Endodermal cell (in vitro differentiated cells): ENCODE measurements at places on chromosomes 6 and 20.

GRCh38 chr6:93849857-93850256 is 430.5 kb upstream of the EPHA7 start:
- DNase-seq, result no peak

- DNase-seq, result no peak
These were observed 1.9 kb upstream of the LSM14B start for GRCh38 chr20:62120365-62120762.

DNA sequence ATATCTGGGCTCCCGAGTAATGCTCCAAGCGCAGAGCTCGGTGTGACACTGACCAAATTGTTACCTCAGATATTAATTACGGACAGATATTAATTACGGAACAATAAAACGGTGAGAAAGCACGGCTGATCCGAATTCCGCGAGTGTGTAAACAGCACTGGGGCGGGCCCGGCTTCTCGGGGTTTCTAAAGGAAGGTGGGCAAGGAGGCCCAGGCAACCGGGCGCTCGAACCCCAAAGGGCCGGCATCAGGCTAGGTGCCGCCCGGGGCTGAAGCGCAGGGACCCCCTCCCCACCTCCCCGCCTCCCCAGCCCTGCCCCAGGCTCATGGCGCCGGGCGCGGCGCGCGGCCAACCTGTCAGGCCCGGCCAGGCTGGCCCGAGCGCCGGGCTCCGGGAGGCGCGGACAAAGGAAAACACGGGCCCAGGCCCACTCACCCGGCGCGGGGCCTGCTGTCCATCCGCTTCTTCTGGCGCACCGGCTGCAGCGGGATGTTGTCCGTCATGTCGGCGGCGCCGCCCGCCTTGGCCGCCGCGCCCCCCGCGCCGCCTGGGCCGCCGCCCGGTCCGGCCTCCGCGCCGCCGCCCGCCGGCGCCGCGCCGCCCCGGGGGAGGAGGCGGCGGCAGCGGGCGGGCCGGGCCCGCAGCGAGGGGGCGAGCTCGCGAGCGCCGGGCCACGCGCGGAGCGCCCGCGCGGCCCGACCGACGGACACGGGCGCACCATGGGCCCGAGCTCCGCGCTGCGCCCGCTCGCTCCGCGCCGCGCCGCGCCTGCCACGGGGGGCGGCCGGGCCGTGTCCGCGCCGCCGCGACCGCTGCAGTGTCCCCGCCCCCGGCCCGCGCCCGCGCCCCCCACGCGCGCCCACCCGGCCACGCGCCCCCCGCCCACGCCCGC is at the start of gene ATP9A:
Gene ATP9A (minus strand): TSS at position 524 of the 892 bp plus-strand sequence. CDS start 21 bp downstream, at position 503.
- DNase-seq, result peak; percentile 73

GRCh38 chr20:58640446-58640845 is 10.6 kb upstream of the STX16 start:
- no peak for DNase-seq

DNA sequence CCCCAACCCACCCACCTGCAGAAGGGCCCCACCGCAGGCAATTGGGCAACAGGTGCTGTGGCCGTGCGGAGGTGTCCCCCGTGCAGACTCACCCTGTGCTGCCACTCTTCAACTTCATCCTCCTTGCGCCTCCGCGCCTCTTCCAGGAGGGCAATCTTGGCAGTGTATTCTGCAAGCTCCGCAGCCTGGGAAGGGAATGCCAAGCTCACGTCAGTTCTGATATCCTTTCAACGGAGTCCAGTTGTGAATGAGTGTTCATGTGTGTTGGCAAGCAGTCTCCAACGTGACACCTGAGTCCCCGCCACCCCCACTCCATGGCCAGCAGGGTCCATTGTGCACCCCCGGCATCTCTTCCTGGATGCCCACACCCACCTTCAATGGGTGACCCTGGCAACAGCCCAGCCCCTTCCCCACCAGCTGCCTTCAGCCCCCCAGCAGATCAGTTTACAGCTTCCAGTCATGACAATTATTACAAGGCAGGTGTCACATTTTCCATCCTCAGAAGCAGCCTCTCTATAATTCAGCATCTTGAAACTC is 49.9 kb downstream of the EZR start:
- DNase-seq, result no peak

- DNase-seq, result no peak
These were observed 134.1 kb downstream of the FAM83B start for GRCh38 chr6:54980511-54981275.

DNA sequence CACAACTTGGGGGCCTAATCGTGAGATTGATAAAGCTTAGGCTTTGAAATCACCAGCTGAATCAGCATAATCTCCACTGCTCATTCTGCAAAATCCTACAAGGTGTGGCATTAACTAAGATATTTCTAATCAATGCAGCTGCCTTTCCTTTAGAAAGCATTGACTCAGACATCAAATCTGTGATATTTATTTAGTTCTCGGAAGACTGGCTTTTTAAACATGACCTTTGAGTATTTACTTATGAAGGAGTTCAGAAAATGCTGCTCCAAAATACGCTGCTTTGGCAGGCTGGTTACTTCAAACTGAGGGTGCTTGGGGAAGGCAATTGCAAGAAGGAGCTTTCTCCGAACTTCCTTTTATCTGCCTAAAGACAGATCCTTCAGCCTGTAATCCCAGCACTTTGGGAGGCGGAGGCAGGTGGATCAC is 23.7 kb upstream of the FUCA2 start:
- DNase-seq, result no peak

DNA sequence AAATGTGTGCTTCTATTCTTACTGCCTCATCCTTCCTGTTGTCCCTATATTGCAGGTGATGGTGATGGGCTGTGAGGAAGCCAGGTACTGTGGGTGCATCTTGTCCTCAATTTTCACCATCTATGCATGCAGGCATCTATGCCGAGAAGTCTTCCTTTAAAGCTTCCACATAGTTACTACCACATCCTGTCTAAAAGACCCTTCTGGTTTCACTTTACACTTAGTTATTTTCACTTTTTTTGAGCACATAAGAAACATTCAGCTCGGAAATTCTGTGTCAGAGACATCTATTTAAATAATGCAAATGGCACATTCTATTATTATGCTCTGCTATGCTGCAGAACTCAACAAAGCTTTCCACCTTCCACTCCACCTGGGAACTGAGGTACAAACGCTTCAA is 28.2 kb upstream of the FABP7 start:
- DNase-seq, result no peak

GRCh38 chr6:24445704-24446103 is 43.0 kb downstream of the MRS2 start:
- DNase-seq, result peak; percentile 61

DNA sequence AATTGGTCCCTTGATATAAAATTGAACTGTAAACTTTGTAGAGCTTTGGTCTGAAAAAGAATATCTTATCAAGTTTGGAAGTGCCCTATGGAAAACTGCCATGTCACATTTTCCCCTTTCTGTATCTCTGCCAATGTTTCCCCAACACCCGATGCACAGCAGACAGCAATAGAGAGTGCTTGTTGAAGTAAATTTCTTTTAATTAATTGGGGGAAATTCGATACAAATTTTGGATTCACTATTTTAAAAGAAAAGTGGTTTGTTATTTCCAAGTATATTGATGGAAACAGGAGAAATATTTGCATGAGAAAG is 208.1 kb downstream of the OGFRL1 start:
- DNase-seq, result no peak

DNA sequence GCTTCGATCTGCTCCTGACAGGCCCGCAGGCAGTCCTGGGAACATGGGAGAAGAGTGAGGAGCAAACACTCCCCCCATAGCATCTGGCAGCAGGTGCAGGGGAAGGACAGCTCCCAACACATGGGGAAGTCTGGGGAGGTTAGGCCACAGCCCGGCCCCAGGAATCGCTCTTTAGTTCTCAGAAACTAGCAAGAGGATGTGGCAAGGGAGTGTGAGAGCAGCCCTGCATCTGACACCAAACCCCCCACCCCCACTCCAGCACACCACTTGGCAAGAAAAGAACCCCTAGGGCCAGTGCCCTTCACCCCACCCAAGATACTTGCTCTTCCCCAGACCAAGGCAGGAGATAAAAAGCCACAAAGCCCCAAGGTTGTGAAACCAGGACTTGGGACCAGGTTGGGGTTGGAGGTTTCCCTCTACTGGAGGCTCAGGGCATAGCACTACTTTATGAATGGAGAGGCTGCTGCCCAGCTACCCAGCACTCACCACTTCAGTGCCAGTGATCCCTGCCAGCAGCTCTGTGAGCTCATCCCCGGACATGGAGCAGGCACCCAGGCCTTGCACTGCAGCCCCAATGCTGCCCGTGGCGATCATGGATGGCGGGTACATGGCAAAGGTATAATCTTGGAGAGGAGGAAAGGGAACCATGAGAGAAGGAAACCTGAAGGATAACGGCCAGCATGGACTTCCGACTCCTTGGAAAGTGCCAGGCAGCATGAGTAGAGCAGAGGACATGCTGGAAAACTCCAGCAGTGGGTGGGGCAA is 5.4 kb downstream of the CCND3 start:
- peak; percentile 89 for DNase-seq

- DNase-seq, result no peak
These were observed 17.2 kb upstream of the MAP3K4 start for GRCh38 chr6:160974304-160974771.

DNA sequence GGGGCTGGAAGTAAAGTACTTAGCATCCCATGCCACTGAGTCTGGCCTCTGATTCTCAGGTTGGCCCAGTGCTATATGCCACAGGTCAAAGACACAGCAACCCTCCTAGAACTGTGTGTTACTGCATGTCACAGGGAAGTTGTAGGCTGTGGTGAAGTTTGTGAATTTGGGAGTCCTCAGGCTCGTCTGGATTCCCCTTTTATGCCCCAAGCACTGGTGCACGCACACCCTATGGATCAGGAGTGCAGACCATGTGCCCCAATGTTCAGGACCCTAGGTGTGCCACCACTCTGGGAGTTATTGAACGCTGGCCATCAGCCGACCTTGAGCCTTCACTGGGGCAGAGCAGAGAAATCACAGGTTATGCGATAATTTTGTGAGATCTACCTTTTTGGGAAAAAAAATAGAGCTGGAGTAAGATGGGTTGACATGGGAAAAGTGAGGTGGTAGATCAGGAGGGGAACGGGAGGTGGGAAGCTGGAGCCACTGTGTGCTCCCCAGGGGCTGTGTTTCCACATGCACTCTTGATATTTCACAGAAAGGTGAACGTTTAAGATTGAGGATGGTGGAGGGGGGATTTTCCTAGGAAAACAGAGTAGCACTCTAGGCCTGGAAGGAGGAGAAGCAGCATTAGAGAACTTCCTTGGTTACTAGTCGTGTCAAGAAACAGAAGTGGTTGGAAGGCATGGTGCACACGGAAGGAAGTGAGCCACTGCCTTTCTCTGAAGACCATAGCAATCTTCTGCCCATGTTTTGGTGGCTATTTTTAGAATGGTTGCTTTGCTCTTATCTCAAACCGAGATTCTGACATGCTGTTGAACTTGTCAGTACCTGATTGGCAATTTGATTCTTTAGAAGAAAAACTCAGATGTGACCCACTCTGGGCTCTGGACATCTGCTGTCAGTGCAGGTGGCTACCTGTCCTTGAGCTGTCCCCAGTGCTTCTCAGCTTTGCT is 44.1 kb downstream of the DUSP22 start:
- no peak for DNase-seq

- peak; percentile 89 for DNase-seq
These were observed 4.3 kb downstream of the MTCL3 start for GRCh38 chr6:127514773-127515227.

DNA sequence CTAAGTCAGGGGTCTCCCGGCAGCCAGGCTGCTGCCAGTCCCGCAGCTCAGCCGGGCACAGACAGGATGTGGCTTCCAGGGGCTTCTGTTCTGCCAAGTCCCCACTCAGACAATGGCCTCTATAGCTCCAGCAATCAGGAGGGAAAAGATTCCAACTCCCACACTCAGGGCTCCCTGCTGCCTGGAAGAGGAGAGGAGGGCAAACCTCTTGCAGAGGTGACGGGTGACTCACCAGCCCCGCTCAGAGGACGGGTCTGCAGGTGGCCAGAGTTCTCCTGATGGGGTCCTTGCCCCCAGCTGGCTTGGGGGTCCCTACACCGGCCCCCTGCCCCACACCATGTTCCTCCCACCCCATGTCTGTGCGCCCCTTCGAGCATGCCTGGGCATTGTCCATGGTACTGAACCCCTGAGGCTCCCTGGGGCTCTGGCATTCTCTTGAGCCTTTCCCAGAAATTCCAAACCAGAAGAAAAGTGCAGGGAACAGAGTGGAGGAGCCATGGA is 32.6 kb downstream of the NTSR1 start:
- peak; percentile 90 for DNase-seq

DNA sequence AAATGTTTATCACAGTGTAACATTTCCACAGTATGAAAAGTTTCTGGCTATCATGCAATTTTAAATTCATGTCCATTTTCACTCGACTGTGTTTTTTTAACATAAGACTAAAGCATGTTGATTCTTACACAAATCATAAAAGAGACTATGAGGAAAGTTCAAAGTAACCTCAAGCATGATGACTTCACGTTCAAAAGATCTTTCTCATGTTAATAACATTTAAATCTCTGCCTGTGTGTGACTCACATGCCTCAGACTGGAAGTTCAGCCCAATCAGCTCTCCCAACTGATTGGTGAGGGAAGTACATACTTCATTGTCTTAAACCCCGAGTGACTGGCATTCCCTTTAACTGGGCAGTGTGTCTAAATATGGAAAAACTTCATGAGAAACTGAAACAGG is 37.4 kb downstream of the ATXN1 start:
- DNase-seq, result peak; percentile 65

DNA sequence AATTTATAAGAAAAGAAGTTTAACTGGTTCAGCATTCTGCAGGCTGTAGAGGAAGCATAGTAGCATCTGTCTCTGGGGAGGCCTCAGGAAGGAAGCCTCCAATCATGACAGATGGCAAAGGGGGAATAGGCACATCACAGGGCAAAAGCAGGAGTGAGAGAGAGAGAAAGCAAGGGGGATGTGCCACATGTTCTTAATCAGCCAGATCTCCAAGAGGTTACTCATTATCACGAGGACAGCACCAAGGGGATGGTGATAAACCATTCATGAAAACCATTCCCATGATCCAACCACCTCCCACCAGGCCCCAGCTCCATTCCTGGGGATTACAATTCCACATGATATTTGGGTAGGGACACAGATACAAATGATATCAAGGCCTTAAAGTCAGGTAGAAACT is 217.5 kb upstream of the TCF21 start:
- DNase-seq, result no peak

GRCh38 chr6:113695516-113695915 is 161.6 kb upstream of the MARCKS start:
- DNase-seq, result no peak

- DNase-seq, result no peak
These were observed 337.6 kb downstream of the CDC5L start for GRCh38 chr6:44725070-44725469.

GRCh38 chr20:41007481-41007880 is 21.1 kb upstream of the TOP1 start:
- DNase-seq, result no peak

- DNase-seq, result no peak
These were observed 11.6 kb downstream of the CHRNA4 start for GRCh38 chr20:63349516-63349895.
